ENCODE measurements at places on chromosomes 6 and 20.

DNA sequence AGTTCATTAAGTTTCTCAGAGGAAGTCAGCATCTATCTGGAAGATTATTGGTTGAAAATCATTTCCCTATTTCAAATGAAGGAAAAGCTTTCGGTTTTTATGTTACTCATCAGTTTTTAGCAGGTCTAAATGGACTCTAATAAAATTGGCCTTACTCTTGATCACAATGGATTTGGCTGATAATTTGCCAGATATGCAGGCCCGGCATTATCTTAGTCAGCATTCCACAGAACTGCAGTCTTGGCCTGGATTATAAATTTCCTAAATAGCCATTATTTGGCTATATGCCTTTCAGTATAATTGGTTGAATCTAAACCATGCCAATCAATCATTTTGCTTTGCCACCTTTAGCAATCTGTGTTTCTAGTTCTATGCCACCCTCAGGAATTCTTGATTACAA is 91.7 kb upstream of the KCNQ5 start:
- DNase-seq: no peak

DNA sequence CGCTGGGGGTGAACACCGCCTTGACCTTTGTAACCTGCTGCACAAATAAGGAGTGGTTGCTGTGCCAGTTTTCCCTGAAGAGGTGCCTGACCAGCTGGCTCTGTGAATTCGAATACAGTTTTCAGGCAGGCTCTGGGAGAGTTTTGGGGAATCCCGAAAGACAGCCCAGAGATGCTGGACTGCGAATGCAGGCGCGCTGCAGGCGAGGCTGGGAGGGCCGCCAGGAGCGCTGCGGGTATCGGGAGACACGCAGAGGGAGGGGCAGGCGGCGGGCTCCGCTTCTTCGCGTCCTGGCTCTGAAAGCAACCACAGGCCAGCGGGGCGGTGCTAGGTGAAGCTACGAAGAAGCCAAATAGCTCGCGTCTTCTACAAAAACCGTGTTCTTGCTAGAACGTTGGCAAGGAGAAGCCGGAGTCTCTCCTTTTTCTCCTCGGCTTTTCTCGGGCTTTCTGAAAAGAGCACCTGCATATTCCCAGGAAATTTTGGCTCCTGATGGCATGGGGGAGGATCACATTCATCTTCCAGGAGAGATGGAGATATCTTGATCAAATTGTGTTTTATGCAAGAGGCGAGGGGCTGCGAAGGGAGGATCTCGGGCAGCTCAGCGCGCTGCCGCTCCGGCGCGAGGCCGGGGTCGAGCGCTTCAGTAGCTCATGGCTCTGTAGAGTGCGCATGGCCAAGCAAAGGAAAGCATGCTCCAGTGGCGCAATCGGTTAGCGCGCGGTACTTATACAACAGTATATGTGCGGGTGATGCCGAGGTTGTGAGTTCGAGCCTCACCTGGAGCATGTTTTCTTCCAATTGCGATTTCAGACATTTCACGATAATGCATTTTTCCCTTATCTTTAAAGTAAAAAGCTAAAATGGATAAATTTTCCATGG is 158.1 kb upstream of the ZNF184 start:
- no peak for DNase-seq

DNA sequence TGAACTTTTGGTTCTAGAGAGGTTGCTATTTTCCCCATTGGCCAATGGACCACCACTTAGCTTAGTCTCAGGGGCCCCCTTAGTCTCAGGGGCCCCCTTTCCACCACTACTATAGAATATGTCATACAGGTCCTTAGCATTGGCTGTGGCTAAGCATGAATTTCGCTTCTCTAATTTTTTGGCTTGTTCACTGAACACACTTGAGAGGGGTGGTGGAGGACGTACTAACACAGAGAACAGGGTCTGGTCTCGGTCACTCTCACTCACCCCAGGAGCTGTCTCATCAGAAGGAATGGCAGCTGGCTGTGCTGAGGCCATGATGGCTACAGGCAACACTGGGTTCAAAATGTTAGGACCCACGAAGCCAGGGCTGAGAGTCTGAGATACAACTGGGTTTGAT is 30.3 kb downstream of the ZNF318 start:
- no peak for DNase-seq

DNA sequence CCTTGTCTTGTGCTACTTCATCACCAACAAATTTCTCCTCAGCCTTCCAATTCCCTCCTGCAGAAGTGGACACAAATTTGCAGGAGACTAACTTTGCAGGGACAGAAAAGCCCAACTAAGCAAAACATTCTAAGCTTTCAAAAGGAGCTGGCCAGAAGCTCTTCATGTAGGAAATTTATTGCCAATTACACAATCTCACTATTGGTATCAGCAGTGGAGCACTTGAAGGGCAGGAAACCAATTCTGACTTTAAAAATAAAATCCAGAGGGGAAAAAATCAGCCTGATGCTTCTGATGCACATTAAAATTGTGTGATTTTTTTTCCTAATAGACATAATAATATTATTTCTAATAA is 193.3 kb downstream of the LY86 start:
- no peak for DNase-seq

- DNase-seq: no peak
These were observed 52.5 kb downstream of the SSR1 start for GRCh38 chr6:7260291-7261031.

- DNase-seq: no peak
These were observed 204.2 kb upstream of the ASCC3 start for GRCh38 chr6:101085327-101085726.

GRCh38 chr6:90547991-90548390 is 38.9 kb downstream of the MAP3K7 start:
- DNase-seq: no peak

- no peak for DNase-seq
These were observed 2.8 kb downstream of the KCNQ5 start for GRCh38 chr6:72624557-72625160.

- DNase-seq: no peak
These were observed 105.7 kb upstream of the QKI start for GRCh38 chr6:163308629-163309440.

DNA sequence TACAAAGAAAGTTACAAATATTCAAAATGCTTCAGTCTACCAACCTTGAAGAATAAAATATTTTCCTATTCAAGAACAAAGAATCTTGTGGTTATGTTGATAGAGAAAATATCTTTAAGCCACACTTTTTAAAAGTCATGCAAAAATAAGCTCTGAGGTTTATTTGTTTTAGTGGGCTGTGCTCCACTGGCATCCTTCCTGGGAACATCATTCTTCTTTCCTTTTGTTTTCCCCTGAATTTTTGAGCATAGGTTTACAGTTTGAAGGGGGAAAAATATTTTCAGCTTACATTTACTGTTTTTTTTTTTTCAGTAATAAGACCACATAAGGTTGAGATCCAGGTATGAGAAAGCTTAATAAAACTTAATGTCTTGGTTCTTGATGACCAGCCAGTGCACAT is 72.0 kb upstream of the BACH2 start:
- DNase-seq: no peak

GRCh38 chr20:57225830-57226229 is 40.6 kb downstream of the BMP7 start:
- DNase-seq: no peak

- DNase-seq: peak; percentile 97
These were observed 104.5 kb downstream of the CD24 start for GRCh38 chr6:106870069-106870468.

DNA sequence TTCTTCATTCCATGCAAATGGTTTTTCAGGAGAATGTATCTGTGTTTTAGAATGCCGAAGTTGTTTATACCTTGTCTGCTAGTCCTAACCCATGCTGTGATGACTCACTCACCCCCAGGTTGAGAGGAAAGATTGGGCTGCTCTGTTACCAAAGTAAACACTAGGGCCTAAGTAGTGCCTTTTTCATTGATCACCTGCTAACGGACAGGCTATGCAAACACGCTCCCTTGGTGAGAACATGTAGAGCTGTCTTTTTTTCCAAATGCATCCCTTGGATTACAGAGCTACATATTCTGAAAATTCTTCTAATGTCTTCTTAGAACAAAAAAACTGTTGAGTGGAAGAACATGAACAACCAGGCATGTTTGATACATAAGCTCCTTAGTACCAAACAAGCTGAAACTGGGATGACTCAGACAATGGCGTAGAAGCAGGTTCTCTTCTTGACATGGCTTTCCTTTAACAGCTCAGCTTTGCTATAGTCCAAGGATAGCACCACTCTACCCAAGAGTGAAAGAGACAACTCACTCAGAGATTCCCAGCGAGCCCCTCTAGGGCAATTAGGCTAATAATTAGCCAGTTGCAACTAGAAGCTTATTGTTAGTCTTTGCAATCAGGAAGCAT is 20.5 kb downstream of the PERP start:
- no peak for DNase-seq

DNA sequence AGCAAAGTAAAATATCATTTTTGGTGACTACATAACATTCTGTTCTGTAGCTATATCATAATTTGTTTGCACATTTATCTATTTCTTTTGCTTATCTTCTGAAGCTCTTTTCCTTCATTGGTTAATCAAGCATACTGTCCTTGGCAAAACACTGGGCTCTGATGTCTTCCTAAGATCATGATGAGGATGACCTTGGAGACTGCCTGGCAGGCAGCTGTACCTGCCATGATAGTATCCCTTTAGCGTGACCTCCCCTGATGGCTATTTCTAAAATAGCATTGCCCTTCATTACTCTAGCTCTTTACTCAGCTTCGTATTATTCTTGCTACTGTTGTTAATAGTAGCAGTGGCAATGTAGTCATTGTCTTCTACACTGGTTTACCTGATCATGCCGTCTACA is 46.0 kb upstream of the ELOVL5 start:
- no peak for DNase-seq

- no peak for DNase-seq
These were observed 46.3 kb downstream of the CYP39A1 start for GRCh38 chr6:46606338-46606737.

All from RCC 7860 (cell line).